B cell (primary cell): ENCODE measurements at places on chromosomes 12 and 14. TPM values are rescaled to one million over a fixed set of nuclear protein-coding genes. Genes with fewer than 3 reads are reported as not detected.

The SMIM41 gene
- not detected in 2 replicates for total RNA-seq

The TAS2R30 gene
- 9.5 and 11.2 TPM in 2 replicates for total RNA-seq

GRCh38 chr14:100654814-100655740 lies 67.9 kb upstream of the BEGAIN start:
- peak; percentile 52 for DNase-seq

GRCh38 chr14:53927171-53927570 lies 29.5 kb downstream of the BMP4 start:
- no peak for DNase-seq

The KLRC2 gene
- total RNA-seq = 0.59 TPM in 1 of 2 replicates, not detected in the other

The PNP gene
- 38.9 and 42.0 TPM in 2 replicates for total RNA-seq

- DNase-seq = no peak
Observed at GRCh38 chr12:82019533-82019932, 260.4 kb upstream of the PPFIA2 start.

DNA sequence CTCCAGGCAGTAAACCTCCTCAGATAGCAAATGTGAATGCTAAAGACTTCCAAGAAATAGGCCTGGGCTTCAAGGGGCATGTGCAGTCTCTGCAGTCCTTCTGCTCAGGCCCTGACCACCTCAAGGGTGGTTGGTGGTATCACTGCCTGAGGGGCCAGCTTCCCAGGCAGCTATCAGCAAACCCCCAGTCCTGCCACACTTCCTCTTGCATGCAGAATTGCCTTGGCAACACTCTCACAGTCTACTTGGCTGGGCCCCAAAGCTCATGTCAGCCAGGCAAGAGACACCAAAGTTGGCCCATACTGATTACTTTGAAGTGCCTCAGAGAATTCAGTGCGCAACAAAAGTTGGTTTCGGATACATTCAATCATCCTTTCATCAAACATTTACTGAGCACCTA lies 3.5 kb upstream of the ASB8 start:
- DNase-seq = no peak
